Posterior vena cava (tissue), 2 donors: ENCODE measurements at places on chromosomes 4 and X. TPM values are rescaled to one million over a fixed set of nuclear protein-coding genes. Genes with fewer than 3 reads are reported as not detected.

The ERAS gene
- not detected for total RNA-seq

The FAM184B gene
- total RNA-seq = not detected

The NKX6-1 gene
- not detected for total RNA-seq

The GRIA3 gene
- total RNA-seq = 4.9 TPM

DNA sequence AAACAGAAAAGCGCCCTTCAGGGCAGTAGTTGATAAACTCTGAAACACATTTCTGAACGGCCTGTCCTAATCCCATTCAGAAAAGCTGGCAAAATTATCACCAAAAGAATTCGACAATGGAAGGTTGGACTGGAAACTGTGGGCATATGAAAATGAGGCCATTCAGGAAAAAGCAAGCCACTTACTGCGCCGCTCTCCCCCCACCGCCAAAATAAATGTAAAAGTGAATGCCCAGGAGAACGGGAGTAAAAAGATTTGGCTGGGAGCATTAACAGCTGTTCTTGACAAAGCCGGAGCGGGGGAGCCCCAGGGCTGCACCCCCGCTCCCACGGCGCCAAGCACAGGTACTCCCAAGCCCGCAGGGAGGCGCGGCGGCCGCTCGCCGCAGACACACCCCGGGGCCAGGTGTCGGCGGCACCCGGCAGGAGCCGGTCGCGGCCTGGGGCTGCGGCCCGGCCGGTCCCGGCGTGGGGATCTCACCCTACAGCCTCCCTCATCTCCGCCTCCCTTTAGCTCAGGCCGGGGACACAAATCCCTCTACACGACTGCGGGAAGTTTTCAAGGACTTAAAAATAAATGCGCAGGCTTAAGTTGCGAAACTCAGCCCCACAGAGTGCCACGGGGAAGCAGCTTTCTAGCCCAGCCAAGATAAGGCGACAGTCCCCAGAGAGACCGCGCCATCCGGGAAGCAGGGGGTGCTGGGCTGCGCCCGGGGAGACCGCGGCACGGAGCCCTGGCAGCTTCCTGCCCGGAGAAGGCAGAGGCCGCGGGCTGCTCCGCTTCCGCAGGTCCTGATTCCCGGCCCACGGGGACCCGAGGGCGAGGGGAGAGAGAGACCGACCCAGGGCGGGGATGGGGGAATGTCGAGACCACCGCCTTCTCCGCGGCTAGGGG lies 593 bp downstream of the SH3RF1 start:
- peak; percentile 88 for DNase-seq

DNA sequence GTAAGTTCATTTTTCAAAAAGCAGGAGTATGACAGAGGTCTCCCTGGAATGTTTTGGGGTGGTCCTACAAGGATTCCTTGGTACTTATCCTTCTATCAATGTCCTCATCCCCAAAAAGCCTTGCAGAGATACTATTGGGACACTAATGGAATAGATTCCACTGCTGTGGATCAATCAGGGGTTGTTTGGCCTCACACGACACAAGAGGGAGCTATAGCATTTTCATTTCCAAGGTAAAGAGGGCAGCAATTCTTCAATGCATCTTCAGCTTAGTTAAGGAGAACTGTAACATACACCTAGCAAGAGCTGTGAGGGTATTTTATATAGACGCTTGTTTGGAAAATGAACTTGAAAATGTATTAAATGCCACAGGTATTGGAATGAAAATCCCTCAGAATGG lies 50.9 kb downstream of the USP26 start:
- no peak for DNase-seq

GRCh38 chr4:101205916-101206315 lies 141.4 kb downstream of the PPP3CA start:
- DNase-seq = no peak

GRCh38 chr4:100644150-100644549 lies 126.3 kb upstream of the EMCN start:
- DNase-seq = no peak

DNA sequence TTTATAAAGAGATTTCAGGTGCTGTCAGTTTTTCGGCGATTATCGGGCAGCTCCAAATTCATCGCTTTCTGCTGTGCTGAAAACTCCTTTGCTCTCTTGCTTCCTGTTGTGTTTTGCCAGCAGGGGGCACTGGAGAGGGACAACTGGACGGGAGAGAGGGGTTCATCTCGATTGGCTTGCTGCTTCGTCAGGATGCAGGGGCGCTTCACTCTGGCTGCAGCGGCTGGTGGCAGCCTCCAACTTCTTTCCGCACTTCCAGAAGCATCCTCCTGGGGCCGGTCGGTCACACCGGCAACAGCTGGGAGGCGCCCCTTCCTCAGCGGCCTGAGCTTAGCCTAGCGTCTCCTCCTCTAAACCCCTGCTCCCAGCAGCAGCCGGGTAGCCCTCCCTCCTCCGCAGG lies 29.5 kb downstream of the MSL3 start:
- peak; percentile 80 for DNase-seq

- DNase-seq = no peak
Measured at GRCh38 chr4:5712517-5712916, 1.5 kb downstream of the EVC start.

- no peak for DNase-seq
Measured at GRCh38 chr4:29972121-29972520, 748.0 kb upstream of the PCDH7 start.
